Stimulated activated CD8-positive, alpha-beta memory T cell treated with anti-CD3 and anti-CD28 coated beads, Interleukin-4, amount 100 ng/mL, for 4 hours (primary cell): ENCODE measurements at places on chromosomes 7 and 10.

- DNase-seq, result no peak
Measured at GRCh38 chr7:36923943-36924436, 199.7 kb upstream of the AOAH start.

- DNase-seq, result no peak
Measured at GRCh38 chr7:36827726-36828703, 103.7 kb upstream of the AOAH start.

DNA sequence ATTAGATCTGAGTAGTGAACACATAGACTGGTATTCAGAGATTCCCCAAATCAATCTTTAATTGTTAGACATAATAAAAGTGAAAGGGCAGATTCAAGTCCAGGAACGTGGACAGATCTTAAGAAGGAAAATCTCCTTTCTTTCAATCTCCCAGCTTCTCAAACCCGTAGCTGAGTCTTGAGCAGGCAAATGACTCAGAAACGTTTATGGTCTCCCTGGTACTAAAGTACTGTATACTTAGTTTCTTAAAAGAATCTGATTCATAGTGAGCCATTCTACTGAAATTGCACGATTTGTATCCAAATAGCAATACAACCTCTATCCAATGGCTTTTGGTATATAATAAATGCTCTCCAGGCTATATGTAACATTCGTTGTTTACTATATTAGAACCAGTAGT lies 140.4 kb upstream of the RHEB start:
- no peak for DNase-seq

- no peak for DNase-seq
Measured at GRCh38 chr7:118111347-118111746, 72.6 kb upstream of the LSM8 start.

DNA sequence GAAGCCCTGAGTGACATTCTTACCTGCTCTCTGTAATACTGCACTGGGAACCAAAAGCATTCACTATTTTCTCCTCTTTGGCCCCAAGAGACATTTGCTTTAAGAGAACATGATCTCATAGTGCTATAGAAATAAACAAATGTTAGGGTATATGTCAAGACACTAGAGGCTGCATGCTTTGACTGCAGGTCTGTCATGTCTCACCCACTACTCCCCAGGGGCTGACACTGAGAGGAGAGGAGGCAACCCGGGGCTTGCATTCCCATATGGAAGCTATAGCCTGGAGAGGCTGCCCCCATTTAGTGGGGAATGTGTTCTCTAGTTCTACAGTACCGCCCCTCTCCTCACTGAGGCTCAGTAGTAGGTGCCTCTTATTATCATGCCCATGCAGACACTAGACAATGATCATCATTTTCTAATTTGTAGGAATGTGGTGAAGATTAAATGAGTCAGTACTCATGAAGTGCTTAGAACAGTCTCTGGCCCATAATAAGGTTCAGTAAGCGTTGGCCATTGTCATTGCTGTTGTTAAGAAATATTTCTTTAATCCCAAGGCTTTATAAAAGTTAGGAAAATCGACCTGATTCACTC lies 4.9 kb upstream of the SLF2 start:
- DNase-seq, result no peak

- DNase-seq, result no peak
Measured at GRCh38 chr7:82017334-82017943, 247.6 kb upstream of the HGF start.

DNA sequence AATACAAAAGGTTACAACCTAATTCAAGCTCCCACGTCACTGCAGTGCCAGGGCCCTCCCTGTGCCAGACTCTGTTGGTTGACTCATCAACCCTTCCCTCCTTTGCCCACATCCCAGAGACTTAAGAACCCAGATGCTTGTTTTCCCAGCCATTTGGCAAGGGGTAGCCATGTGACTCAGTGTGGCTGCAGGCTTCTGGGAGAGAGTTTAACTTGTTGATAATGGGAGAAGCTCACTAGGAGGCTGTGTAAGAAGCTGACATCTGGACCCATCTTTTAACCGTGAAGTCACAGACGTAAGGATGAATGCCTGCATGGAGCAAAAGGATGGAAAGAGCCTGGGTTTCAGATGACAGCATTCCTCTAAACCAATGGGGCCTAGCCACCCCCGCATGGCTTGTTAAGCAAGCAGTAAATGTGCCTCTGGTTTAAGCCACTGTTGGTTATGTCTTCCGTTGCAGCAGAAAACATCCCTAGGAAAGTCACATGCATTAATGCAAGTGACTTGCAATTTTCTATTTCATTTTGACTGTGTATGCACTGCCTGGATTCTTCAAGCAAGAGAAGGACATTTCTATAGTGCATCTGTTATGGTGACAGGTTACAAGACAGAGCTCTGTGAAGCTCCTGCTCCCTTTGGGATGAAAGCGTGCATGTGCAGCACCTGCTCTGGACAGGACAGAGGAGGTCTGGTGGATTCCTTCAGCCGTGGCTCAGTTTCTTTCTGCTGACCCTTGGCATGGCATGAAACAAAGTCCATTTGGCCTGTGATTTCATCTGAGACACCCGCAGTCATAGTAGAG lies 57.5 kb upstream of the CREB5 start:
- no peak for DNase-seq

DNA sequence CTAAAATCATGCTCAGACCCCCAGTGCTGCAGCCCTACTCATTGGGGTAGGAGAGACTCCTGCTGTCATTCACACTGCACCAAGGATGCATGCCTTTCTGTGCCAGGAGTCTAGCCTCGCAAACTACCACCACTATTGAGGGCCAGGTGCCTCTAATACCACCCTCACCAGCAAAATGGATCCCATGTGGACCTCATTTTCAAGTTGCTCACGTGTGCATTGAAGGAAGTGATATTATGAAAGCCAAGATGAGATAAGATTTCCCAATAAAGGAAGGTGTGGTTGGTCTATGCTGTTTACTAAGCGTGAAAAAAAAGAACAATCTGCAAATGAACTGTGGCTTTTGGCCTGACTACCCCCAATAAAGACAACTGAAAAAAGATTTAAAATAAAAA lies 7.2 kb upstream of the LAMTOR4 start:
- DNase-seq, result no peak

GRCh38 chr10:133356549-133357284 lies 1.1 kb downstream of the FUOM start:
- DNase-seq, result no peak

- no peak for DNase-seq
Measured at GRCh38 chr7:66452165-66452564, 176.5 kb upstream of the KCTD7 start.

GRCh38 chr7:80498481-80499349 lies 13.1 kb downstream of the GNAT3 start:
- DNase-seq, result no peak

- DNase-seq, result no peak
Measured at GRCh38 chr10:99693933-99694583, 34.7 kb downstream of the ENTPD7 start.

DNA sequence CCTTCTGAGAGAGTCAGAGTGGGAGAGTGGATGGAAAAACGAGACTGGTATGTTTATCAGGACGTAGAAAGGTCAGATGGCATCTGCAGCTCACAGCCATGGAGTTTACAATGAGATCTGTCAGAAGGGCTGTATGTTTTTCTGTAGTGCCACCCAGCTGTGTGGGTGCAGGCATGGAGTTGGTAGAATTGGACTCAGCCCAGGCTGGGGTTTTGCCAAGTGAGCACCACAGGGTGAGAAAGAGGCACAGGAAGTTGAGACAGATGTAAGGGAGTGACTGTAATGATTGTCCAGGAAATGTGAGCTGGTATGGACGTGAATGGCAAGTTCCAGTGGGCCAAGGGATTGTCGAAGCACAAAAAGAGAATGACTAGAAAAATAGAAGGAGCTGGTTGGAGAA lies 9.1 kb upstream of the ZYX start:
- peak; percentile 31 for DNase-seq

DNA sequence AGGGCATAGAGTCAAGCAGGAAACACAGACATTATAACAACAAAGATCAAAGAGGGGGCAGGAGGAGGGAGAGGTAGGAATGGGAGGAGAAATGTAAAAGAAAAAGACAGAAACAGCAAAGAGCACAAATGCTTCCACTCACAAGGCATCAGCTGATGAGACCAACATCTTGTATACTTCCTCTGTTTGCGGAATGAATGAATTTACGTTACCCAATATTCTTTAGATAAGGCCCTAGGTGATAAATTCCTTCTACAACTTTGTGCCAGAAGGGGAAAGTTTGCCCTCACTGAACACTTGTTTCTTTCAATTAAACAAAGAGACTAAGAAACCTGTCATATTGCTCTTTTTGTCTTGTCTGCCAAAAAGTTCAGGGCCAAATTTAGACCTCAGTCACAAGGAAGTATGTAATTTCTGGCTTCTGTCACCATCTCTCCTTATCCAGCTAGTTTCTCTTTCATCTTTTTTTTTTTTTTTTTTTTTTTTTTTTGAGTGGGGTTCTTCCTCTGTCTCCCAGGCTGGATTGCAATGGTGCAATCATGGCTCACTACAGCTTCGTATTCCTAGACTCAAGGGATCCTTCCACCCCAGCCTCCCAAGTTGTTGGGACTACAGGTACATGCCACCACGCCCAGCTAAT lies 116.4 kb upstream of the NANOS1 start:
- no peak for DNase-seq

DNA sequence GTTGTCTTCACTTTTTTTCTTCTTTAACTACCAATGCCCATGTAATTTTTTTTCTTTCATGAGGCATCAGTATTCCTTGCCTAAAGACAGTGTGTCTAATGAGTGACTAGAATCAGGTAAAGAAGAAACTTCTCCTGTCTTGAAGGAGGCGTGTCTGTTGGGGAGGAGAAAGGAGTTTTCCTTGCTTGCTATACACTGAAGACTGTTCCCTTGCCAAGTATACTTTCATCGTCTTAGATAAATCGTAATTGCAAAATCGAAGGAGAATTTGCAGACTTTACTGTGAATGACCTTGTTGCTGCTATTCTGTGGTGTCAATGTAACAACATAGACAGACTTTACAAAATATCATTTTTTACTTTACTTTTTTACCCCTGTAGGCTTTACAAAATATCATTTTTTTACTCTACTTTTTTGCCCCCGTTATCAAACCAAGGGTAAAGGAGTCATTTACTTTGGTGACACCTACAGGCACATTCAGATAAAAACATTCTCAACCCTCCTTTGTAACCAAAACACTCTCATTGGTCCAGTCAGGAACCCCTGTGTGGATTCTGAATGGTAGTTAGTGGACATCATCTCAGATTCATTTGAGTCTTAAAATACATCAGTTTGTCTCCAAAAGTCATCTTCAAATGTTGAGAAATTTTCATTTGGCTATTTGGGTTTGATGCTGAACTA lies 232.4 kb downstream of the AHR start:
- DNase-seq, result no peak
